ENCODE measurements at places on chromosomes 12 and 14.

- no peak for DNase-seq
Observed at GRCh38 chr12:94265539-94265938, 117.2 kb downstream of the PLXNC1 start.

GRCh38 chr12:64824500-64825142 lies at the start of gene TBC1D30:
Gene TBC1D30 (plus strand): TSS chr12:64824647. CDS start chr12:64824880, 233 bp downstream.
- DNase-seq: peak; percentile 79

DNA sequence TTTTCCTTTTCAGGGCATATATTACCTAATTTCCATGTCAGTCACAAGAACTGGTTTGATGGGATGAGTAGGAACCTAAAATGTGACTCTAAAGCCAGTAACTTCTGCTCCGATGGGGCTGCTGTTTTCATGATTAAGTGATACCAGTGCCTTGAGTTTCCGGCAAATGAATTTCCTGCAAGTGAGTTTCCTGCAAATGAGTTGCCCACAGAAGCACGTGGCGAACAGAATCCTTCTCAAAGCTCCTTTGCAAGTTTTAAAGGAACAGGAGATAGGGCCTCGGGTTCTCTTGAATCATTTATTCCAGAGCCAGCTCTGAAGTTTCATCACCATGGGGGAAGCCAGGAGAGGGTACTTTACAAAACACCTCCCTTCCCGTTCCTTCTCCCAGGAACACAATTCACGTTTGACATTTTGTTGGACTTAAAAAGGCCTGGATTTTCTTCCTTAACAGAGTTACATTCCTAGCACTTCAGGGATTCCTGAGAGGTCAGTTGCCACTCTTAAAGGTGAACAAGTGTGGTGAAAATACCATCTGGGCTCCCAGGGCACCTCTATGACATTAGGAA lies 2.2 kb upstream of the PPTC7 start:
- DNase-seq: no peak

DNA sequence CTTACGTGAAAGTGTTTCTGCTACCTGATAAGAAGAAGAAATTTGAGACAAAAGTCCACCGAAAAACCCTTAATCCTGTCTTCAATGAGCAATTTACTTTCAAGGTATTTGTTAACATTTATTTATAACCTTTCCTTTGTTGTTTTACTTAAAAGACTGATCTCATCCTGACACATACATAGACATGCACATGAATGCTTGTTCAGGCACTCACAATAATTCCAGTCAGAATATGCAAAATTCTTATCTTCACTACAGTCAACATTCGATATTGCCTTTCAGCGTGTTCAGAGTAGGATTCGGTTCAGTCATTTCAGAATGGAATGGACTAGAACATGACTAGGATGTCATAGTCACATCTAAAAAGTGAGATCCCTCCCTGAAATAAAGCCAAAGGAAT lies 394.6 kb downstream of the PAWR start:
- DNase-seq: no peak

- no peak for DNase-seq
Observed at GRCh38 chr12:104164634-104165033, 26.6 kb upstream of the NFYB start.

- DNase-seq: no peak
Observed at GRCh38 chr12:6605421-6606330, 1.5 kb downstream of the CHD4 start.

- no peak for DNase-seq
Observed at GRCh38 chr12:77253321-77253720, 188.0 kb upstream of the E2F7 start.

DNA sequence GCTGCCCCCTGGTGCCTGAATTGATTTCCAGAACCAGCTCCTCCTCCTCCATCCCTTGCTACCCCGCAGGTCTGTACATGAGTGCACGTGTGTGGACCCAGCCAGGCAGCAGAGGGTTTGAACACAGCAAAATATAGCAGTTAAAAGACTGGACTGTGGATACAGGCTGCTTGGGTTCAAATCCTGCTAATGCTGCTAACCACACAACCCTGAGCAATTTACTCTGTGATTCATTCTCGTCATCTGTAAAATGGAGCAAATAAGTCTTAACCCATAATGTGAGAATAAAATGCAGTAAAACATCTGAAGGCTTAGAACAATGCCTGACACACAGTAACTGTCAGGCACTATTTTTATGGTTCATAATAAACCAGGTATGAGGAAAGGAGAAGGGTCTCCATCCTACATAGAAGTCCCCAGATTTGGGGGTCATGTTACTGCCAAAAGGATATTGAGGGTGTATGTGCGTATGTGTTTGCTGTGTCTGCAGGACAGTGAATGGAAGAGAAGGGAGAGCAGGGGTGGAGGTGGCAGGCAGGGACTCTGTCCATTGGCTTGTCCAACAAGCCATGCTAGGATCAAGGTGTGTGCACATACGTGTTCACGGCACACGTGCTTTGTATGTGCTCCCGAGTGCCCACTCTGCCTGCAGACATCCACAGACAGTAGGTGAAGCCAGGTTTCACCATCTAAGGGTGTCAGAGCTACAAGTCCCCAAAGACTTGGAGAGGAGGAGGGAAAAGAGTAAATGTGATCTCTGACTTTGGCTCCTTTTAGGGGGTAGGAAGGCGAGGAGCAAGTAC lies 1.5 kb upstream of the STAT6 start:
- no peak for DNase-seq

GRCh38 chr14:95834496-95834895 lies 42.1 kb upstream of the TUNAR start:
- no peak for DNase-seq

DNA sequence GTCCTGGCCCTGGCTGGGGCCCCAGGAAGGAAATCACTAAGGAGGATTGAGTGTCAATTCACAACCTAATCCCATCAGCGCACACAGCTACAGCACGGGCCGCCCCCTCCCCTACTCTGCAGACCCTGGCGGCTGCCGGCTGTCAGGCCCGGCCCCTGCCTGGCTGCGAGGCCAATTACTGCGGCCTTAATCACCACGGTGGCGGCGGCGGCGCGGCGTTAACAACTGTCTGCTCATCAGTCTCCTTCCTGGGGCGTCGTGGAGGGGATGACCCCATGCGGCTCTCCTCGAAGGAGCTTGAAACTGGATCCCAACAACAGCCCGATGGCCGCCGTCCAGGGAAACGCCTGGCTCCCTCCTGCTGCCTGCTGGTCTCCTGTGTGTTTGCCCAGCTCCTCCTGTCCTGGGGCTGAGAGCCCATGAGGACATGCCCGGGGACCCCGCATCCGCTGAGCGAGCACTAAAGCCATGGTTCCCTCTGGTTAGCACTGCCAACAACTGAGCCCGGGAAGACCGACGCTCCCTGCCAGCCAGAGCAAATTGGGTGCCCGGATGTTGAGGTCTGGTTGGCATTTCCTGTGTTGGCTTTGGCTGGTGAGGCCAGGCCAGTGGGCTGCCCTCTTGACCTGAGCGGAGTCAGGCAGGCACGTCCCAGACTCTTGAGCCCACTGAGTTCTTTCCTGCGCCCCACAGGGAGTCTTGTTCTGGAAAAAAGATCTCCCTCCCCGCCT lies 21.8 kb upstream of the EIF2B2 start:
- no peak for DNase-seq

DNA sequence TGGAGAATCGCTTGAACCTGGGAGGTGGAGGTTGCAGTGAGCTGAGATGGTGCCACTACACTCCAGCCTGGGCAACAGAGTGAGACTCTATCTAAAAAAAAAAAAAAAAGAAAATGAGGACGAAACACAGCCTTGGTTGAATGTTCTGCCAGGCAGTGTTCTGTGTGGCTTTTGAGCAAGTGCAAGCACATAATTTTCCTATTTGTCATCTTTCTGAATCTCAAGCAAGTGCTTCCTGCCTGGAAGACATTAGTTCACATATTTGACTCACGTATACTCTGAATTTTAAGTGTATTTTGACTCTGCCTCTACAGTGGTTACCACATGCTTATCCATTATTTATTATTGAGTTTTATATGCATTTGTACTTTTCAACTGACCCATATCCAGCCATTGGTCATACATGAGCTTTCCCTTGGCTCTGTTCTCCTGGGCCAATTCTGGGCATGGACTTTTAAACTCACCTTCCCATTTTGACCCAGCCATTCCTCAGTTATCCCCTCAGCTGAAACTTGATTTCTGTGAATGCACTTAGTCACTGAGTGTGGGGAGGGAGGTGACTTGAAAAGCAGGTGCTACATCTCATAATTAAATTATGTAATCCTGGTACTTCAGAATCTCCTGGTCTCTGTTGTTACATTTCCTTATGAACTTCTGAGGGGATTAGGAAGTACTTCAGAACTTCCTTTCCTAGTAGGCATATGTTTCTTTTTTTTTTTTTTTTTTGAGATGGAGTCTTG lies 8.1 kb downstream of the OR10G2 start:
- no peak for DNase-seq

DNA sequence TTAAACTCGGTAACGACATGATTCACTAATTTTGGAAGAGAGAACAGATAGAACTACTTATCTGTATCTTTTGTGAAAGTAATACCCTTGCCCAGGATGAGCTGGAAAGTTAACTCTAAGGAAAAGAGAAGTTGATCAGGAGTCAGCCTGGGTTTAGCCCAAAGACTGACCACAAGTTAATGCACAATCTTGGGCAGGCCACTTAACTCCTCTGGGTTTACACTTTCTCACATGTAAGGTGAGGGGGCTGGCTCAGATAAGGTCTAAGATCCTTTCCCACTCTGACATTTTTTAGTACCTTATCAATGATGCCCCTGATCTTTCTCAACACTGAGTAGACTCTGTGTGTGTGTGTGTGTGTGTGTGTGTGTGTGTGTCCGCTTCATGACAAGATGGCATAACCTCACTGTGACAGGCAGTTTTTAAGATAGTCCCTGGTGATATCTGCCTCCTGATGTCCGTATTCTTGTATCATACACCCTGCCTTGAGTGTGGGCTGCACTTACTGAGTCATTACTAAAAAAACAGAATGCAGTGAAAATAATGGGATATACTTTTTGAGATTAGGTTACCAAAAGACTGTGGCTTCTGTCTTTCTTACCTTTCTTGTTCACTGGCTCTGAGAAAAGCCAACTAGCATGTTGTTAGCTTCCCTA lies 56.2 kb upstream of the CCDC198 start:
- DNase-seq: no peak

- no peak for DNase-seq
Observed at GRCh38 chr14:78986989-78987388, 816.8 kb downstream of the NRXN3 start.

DNA sequence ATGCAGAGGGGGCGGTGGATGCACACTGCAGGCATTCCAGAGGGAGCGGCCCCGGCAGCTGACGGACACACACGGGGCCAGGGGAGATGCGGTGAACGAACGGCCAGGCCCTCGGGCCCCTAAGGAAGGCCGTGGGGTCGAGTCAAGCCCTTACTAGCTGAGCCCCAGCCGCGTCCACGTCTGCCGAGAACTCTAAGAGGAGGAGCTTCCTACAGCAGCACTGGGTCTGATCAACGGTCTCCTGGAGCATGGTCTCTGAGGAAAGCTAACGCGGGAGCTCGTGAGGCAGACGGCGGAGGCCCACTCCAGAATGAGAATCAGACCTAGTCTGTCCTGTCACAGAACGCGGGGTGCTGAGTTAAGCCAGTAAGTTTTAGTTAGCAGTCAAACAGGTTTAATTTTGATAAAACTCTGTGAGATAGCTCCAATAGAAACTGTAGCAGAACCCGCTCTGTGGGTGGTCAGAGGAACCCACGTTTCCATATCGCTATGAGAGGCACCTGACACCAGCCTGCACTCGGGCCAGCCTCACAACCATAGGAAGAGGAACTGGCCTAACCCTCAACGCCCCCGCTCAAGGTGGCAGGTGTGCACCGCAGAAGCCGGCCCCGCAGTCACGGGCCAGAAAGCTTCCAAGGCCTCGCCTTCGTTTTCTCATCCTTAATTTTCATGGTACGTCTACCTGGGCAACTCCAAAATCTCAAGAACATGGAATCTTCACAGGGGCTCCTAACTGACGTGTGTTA lies 55.5 kb downstream of the CDC42BPB start:
- DNase-seq: no peak

GRCh38 chr14:86540636-86541247 lies 1010.8 kb downstream of the FLRT2 start:
- no peak for DNase-seq

DNA sequence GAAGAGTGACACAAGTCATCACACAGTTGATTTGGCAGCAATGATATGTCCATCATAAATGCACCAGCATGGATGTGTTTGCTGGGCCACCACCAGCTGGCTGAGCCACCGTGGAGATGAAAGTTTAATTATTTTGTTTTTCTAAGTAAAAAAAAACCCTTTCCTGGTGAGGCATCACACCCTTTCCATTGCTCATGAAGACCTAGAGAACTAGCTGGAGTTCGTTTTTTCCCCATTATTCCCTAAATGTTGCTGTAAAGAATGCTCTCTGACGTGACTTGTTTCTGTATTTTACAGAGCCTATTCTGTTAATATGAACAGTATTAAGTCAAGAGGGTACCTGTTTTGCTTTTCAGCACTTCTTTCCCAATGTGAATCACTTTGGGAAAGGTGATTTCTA lies 257.9 kb downstream of the MSRB3 start:
- DNase-seq: no peak

- peak; percentile 28 for DNase-seq
Observed at GRCh38 chr14:75279153-75279762, 630 bp downstream of the FOS start.

- peak; percentile 28 for DNase-seq
Observed at GRCh38 chr12:48003226-48004052, 837 bp downstream of the COL2A1 start.

DNA sequence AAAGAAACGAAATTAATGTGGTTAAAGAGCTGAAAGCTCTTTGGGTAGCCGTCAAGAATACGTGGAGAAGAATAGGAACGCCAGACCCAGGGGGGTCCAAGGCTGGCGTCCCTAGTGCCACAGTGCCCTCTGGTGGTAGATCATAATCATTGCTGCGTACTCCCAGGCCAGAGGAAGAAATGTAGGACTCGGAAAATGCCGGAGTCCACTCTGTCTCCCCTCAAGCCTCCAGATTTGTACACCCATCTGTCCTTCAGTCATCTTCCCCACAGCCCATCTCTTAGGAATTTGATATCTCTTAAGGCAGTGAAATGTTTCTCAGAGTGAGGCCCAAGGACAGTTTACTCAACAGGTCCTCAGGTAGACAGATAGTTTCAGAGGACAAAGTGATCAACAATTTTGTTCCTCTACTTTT lies 25.4 kb upstream of the PLEKHG6 start:
- peak; percentile 71 for DNase-seq

DNA sequence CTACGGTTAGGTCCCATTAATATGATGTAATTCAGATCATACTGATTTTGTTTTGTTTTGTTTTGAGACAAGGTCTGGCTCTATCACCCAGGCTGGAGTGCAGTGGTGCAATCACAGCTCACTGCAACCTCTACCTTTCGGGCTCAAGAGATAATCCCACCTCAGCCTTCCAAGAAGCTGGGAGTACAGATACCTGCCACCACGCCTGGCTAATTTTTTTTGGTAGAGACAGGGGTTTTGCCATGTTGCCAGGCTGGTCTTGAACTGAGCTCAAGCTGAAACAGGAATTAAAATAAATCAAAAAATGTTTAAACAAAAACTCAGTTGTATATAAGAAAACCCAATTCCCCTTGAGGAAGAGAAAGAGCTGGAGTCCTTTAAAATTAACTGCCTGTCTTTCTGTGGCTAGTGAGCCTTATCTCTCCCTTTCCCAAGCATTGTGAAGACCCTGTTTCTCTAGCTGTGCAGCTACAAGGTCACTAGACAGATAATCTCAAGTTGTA lies 17.7 kb upstream of the ANAPC7 start:
- no peak for DNase-seq
